ENCODE measurements at places on chromosomes 3 and 15.

GRCh38 chr15:22973286-22973685 is 6.9 kb downstream of the CYFIP1 start:
- no peak for DNase-seq

GRCh38 chr3:60475096-60475495 is 776.2 kb downstream of the FHIT start:
- no peak for DNase-seq

- no peak for DNase-seq
Measured at GRCh38 chr3:127384717-127385539, 97.1 kb upstream of the PRR20G start.

DNA sequence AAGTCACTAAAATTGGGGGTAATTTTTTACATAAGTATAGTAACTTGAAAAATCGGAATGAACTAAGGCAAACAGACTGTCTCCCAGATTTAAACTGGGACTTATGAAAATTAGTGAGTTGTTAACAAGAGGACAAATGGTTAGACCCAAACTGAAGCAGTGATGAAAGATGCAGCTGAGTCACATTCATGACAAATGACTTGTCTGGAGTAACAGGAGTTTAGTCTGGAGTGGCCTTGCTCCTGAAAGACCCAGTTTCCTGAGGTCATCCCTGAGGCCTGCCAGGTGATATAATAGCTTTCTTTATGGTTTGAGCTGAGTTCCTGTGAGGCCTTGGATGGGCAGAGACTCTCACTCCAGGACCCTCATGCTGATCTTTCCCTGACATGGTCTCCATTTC is 9.6 kb upstream of the CTDSPL start:
- no peak for DNase-seq

- DNase-seq, result no peak
Measured at GRCh38 chr3:38119821-38120692, 16.9 kb downstream of the ACAA1 start.

GRCh38 chr15:31328428-31328968 is 1.9 kb downstream of the KLF13 start:
- no peak for DNase-seq

GRCh38 chr3:128081226-128081625 is 29.0 kb downstream of the SEC61A1 start:
- no peak for DNase-seq

DNA sequence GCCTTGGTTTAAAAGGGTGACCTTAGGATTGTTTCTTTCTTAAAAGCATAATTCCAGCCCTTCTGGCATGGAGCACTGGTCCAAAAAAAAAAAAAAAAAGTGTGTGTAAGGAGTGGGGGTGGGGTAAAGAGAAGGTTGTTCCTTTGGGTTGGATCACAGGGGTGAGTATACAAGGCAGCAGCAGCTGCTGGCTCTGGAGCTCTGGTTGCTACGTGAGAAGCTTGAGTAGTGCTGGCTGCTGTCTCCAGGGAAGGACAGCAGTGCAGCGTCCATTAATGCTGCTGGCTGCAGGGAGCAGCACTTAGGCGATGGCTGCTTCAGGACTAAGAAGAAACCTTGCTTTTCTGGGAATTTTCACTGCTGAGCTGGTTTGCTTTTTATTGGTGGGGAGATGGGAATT is 2.3 kb downstream of the SETD5 start:
- no peak for DNase-seq

- DNase-seq, result no peak
Measured at GRCh38 chr15:85485956-85486567, 105.7 kb downstream of the AKAP13 start.

- DNase-seq, result no peak
Measured at GRCh38 chr15:40598672-40599071, 4.6 kb downstream of the KNL1 start.

Data from cortex of kidney (tissue), 1 donor.